ENCODE measurements at places on chromosomes 6 and 20.

GRCh38 chr20:39263076-39263475 lies 300.9 kb downstream of the DHX35 start:
- no peak for DNase-seq

- DNase-seq = peak; percentile 56
Observed at GRCh38 chr6:49826743-49827406, 39.5 kb downstream of the CRISP1 start.

DNA sequence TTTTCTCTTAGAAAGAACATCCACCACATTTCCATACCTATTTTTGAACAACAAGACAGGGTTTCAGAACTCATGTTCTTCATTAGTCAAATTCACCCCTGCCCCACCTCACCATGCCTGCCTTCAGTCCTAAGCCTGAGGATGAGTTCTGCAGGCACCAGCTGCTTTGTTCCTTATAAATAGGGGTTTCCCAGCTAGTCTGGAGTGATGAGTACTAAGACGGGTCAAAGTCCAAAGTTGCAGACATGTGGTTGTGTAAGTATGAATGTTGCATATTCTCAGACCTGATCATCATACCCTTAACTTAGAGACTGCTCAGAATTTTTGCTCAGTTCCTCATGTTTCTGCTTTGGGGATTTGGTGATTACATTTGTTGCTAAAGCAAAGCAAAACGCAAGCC lies 257.7 kb upstream of the CDYL start:
- DNase-seq = no peak

GRCh38 chr6:14274546-14275492 lies 157.2 kb downstream of the CD83 start:
- no peak for DNase-seq

GRCh38 chr6:127266178-127266891 lies at the start of gene RNF146:
TSS of gene RNF146 (plus strand) at chr6:127266864. CDS start at chr6:127280339, 13,475 bp downstream.
- DNase-seq = peak; percentile 77

DNA sequence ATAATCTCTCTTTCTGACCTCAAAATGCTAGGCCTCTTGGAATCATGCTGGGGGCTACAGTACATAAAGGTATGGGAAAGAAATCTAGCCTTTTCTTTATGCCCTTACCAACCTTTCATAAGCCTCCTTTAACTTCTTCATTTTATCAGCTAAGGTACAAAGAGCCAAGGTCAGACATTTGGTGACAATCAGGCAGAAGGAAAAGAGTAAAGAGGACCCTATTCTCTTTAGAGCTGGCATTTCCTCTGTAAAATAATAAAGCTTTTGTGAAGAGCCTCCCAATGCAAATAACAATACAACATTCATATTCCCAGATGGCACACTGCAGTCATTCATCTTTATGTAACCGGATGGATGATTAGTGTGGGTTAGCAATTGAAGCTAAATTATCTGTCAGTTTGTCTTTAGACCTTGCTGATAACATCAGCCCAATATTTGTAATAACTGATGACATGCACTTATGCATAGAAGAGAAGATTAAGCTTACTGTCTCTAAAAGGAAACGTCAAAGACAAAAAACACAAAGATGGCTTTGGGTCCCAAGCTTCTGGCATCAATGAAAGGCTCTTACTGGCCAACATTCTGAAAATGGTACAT lies 163.1 kb downstream of the IBTK start:
- DNase-seq = no peak

DNA sequence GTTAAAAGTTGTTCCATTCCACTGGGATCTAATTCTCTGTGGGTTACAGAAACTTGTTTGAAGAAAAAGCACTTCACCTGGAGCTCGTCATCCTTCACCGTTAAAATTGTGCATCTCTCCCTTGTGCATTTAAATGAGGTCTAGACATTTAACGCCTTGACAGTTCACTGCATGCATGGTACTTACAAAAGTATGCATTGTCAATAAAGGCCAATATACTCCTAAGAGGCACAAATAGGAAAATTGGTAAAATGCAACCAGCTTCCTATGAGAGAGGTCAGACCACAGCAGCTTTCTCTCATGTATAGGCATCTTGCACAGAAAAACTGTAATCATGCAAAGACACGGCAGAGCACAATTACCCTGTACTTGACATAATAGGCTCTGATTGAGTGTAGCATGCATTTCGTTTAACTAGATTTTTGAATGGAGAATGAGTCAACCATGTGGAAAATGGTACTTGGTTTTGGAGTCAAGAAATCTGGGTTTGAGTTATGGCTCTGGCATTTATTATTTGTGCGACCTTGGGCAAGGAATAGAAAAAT lies 378.5 kb downstream of the RFPL4B start:
- DNase-seq = no peak

- DNase-seq = no peak
Observed at GRCh38 chr6:170063851-170064602, 226.9 kb downstream of the DLL1 start.

- DNase-seq = no peak
Observed at GRCh38 chr20:1204113-1204512, 859 bp downstream of the C20orf202 start.

- no peak for DNase-seq
Observed at GRCh38 chr6:34731393-34732060, 25.8 kb upstream of the SNRPC start.

DNA sequence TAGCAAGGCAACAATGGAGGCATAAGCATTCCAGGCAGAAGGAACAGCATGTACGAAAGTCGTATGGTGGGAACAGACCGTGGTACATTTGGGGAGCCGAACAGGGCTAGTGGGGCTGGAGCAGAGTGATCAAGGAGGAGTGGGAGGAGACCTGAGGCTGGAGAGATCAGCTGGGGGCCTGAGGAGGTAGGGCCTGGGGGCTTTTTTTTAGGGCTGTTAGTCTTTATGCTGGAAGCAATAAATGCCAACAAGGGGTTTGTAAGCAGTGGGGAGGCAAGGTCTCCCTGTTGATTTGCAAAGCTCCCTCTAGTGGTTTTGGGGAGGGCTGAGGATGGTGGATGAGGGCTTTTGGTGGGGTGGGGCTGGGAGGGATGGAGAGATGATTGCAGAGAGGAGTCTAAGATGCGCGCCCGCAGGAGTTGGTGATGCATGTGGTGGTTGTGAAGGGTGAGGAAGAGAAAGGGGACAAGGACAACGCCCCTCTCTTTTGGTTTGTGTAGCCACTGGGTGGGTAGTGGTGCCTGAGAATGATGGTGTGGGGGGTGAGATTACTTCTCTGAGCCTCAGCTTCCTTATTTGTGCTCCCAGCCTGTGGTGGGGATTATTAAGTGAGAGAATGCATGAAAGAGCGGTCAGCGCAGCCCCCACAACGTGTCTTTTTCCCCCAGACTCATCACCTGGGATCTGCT lies 74.1 kb upstream of the TOX2 start:
- DNase-seq = no peak

- no peak for DNase-seq
Observed at GRCh38 chr20:64077876-64078551, 1.3 kb downstream of the RGS19 start.

GRCh38 chr6:41355952-41356351 lies 20.5 kb downstream of the NCR2 start:
- DNase-seq = no peak

GRCh38 chr20:55579802-55580201 lies 425.5 kb downstream of the CBLN4 start:
- DNase-seq = no peak

- no peak for DNase-seq
Observed at GRCh38 chr6:155223646-155224451, 40.0 kb upstream of the CLDN20 start.

GRCh38 chr6:12751694-12752325 lies 35.2 kb downstream of the PHACTR1 start:
- DNase-seq = no peak

DNA sequence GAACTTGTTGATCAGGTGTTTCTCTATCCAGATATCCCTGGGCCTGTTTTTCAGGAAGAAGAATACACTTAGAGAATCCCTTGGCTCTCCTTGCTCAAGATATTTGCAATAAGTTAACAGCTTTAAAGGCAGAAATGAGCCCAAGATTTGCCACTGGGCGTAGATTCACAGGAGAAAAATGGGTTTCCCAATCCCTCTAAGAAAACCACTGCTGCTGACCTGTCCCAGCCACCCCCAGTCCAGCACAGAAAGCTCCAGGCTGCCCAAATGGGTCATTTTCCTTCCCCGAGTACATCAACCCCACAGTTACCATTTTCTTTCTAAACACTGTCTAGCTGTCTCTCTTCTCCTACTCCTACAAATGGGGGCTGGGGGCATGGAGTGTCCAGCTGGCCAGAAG lies 67.3 kb downstream of the ANKRD60 start:
- DNase-seq = no peak

DNA sequence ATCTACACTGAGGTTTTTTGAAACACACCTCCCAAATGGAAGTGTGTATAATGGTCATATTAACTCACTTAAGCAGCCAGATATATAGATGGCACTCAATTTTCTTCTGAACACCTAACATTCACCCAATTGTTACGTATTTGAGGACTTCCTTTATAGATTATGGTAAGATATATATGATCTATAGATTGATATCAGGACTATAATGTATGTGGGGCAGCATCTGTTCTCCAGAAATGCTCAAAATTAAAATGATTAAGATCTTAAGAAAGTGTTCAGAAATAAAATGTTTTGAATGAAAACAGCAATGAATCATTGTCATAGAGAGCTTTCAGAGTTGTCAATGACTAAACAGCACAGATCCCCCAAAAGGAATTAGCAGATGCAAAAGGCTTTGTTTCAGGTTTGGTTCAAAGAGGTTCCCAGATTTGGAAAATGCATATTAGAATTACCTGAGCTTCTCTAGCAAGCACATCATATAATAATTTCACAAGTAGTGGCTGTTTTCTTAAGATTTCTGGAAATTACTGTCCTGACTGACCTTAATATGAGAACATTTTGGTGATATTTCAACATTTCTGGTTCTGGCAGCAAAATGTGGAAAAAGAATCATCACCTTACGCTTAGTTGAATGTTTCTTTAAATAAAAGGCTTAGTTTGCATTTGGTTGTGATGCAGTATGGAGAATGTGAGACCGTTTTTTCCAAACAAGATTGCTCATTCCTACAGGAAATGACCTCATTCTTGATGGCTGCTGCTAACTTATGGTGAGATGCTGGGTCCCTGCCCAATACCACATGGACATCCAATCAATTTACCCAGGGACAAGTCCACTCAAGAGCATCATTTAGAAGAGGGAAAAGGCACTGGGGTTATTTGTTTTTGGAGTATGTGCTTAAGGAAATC lies 31.5 kb downstream of the TRAF3IP2 start:
- DNase-seq = no peak

DNA sequence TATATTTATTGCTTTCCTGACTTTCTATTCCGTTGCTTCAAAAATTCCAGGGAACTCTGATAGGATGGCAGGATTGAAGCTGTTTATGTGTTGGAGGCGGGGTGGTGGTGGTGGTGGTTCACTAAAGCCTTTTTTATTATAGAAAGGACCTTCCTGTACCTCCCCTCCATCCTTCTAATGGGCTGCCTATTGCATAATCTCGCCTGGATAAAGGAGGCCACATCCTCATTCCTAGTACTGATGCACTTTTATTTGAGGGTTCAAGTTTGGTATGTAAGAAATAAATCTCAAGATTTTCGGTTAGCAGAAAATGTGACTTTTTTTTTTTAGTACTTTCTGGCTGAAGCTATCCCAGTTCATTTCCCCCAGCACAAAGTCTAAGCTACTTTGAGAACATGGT lies 18.7 kb upstream of the CTAGE9 start:
- no peak for DNase-seq

DNA sequence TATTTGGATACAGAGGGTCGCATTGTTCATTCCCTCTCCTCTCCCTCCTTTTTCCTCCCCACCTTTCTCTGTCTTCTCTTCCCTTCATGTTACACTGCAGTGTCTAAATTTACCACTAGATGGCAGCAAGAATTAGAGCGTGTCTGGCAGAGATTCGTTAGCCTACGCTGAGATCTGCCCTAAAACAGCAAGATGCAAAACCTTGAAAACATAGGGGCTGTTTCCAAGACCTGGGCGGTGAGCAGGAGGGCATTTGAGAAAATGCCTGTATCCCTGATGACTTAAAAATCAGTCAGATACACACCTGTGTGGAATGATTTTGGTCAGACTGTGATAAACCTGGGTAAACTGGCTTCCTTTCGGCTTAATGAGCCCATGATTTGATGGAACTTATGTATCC lies 101.5 kb upstream of the ISM1 start:
- peak; percentile 35 for DNase-seq

DNA sequence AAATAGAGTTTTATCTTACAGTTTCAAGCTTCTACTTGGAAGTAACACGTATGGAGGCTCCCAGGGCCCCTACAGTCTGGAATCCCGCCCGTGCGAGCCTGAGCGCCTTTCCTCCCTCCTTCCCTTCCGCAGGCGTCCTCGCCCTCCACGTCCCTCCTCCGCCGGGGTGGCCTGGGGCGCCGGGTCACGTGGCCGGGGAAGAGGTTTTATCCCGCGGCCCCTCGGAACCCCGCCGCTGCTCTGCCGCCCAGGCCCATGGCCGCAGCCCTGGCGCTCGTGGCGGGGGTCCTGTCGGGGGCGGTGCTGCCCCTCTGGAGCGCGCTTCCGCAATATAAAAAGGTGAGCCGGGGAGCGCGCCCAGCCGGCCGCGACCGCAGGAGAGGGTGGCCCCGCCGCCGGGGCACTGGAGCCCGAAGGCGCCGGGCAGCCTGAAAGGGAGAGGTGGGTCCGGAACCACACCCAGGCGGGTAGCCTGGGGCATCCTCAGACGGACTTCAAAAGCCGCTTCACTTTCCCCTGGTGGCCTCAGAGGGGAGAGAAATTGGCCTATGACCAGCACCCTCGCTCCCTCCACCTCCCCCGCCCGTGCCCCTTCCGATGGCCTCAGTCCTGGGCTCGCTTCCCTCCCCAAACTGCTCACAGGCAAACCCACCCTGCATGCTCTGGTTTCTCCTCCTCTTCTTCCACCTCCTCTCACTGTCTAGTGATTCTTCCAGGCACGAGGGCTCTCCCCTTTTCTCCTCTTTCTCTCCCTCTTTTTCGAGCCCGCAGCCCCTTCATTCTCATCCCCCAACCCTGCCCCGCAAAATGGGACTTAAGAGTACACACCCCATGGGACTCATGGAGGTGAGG lies at the start of gene CLPSL2:
TSS of gene CLPSL2 (plus strand) at position 235 of the 852 bp plus-strand sequence. CDS start at position 256, 21 bp downstream.
- DNase-seq = no peak

DNA sequence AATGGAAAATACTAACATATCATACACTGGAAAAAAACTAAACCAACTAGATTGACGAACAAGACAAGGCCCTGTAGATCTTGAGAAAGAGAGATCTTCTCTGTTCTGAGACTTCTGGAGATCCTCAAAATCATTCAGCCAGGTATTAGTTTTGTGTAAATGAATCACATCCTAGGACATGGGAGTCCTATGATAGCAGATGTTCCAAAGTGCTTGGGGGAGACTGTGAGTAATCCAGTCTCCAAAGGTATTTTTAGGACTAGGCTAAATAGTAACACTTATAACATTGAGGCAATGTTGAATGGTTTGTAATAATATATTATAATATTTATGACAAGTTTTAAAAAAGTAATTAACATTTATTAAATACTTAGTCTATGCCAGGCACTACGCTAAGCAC lies 275.0 kb downstream of the BTBD9 start:
- DNase-seq = no peak
